ENCODE measurements at places on chromosomes 11 and 22.

DNA sequence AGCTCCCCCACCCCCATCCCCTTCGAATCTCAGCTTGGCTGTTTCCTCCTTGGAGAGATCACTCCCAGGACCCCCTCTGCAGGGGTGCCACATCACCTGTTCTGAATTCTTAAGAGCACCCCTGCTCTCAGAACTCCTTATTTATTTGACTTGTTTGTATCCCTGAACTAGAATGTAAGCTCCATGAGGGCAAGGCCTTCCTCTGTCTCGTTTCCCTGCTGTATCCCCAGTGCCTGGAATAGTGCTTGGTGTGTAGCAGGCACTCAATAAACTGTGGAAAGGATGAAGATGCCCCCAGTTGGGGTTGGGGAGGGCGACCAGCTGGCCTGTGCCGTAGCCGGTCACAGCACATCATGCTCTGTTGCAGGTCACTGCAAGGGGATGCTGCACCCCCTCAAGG lies 3.6 kb upstream of the MDK start:
- DNase-seq, result no peak

DNA sequence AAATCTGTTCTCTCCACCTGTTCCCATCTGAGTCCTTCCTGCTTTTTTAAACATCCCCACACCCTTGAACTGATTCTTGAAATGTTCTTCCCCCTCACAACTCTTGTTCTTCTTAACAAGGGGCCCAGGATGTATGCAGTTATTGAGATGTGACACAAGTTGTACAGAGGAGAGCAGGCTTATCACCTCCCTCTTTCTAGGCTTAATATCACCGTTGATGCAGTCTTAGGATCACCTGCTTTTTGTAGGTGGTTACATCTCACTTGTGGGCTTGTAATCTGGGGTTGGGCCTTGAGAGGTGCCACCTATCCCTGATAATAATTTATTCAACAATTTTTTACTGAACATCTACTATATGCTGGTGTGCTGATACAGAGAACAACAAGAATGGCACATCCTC lies 6.2 kb downstream of the CRYBB3 start:
- DNase-seq, result no peak

DNA sequence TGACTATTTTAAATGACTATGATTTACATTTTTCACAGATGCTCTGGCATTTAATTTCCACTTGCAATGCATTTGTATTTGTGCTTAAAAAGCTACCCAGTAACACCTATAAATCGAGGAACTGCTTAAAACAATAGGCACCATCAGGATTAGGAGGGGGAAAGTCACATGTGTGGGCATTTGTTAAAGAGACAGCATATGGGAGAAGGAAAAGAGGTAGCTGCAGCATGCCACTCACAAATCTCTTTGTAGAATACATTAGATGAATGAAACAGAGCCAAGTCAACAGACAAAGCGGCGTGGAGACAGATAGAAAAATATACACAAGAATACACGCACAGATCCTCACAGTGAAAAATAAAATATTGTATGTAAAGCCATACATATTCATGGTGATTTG lies 228.0 kb downstream of the CADM1 start:
- no peak for DNase-seq

- DNase-seq, result no peak
Observed at GRCh38 chr11:125286486-125286885, 121.9 kb downstream of the PKNOX2 start.

- DNase-seq, result no peak
Observed at GRCh38 chr11:93904716-93905115, 54.3 kb upstream of the VSTM5 start.

- DNase-seq, result no peak
Observed at GRCh38 chr11:69450064-69450856, 31.2 kb upstream of the LINC01488 start.

DNA sequence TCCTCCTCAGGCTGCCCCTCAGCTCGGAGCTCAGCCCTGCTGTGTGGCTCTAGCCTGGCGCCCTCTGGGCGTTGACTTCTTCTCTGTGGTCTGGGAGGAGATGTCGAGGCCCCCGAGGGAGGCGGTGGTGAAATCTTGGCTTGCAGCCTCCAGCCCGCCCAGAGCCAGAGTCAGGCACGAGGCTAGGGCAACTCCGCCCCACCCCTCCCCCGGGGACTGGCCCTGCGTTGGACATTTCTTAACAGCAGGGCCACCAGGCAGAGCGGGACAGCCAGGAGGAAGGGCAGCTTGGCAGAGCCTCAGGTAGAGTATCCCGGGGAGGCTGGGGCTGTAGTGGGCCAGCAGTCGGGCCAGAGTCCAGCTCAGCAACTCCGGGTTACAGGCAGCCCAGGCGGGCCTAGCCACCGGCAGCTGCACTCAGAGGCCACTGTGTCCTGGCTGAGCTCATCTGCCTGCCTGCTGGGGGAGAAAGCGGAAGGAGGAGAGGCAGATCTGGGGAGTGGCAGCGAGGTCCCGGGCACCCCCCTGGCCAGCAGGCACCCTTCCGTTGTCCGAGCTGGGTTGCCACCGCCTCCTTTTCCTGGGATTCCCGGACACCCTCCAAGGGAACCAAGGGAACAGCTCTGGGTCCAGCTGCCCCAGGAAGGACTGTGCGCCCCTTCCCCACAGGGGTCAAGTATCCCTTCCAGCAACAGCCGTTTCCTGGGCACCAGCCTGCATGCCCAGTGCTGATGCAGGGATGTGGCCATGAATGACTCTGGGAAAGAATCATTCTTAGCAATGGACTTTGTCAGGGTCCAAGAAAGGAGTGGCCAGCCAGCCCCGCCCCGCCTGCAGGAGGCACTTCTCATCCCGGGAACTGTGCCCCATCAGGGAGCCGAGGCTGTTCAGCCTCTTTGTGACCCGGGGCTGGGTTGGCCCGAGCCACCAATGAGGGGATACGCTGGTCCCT lies at the start of gene ALDH3B1:
Gene ALDH3B1, plus strand, starts transcription at position 238 of the 952 bp plus-strand sequence. CDS start 4,971 bp downstream, outside the sequence.
- peak; percentile 99 for DNase-seq

DNA sequence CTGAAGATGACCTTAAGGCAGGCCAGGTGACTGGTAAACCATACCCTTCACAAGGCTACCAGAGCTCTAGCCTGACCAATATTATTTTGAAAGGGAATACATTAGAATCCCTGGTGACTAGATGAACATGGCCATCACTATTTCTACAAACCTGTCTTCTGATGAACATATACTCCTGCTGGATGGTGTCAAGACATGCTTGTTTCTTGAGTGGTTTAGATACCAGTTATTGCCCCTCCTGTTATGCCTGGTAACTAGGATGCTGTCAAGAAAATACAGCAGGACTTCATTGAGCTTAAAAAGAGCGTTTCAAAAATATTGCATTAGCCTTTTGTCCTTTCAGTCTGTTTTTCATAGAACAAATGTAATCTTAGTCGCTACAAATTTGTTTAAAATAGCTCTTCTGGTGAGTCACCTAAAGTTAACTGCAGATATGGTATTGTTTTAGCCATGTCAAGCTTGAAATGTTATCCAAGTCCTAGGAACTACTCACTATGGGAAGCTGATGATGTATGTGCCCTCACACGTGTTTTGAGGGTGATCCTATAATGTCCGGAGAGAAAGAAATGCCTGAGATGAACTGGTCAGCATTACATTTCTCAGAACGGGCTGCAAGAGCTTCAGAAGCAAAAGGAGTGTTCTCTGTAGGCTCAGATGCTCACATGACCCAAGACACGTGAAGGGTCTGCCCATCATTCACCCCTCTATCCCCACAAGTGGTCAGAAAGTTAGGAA lies 20.6 kb downstream of the ADM start:
- DNase-seq, result no peak

DNA sequence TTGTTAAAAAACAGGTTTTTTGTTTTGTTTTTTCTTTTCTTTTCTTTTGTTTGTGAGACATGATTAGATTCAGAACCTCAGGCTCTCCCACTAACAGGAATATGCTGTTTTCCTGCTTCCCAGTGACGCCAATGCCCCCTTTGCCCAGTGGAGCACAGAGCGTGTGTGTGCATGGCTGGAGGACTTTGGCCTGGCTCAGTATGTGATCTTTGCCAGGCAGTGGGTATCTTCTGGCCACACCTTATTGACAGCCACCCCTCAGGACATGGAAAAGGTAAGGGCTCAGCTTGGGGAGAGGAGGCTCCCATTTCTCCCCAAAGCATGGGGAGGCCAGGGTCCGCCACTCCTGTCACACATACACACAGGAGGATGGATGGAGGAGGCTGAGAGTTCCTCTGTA lies 25.0 kb downstream of the CYB5R2 start:
- DNase-seq, result no peak

DNA sequence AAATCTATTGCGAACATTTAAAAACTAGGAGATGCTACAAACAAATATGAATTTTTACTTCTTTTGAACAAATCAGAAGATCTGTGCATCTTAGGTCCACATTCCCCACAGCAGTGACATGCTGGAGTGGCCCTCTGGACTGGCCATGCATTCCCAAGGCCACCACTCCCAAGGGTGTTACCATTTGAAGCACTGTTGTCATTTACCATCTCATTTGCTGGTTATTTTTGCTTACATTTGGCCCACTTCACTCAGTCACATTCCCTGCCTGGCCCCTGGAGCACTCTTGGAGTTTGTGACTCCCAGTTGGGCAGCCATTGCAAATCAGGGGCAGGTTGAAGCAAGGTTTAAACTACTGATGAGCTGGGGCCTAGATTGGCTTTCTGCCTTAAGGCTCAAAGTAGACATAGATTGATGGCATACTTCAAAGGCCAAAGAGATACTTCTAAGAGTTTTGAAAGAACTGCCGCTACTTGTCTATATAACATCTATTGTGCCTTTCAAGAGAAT lies 8.5 kb upstream of the ZNRF3 start:
- DNase-seq, result no peak

GRCh38 chr11:986270-986951 lies 50.1 kb downstream of the MUC6 start:
- no peak for DNase-seq

GRCh38 chr11:110131386-110132123 lies 38.4 kb downstream of the ZC3H12C start:
- DNase-seq, result no peak

DNA sequence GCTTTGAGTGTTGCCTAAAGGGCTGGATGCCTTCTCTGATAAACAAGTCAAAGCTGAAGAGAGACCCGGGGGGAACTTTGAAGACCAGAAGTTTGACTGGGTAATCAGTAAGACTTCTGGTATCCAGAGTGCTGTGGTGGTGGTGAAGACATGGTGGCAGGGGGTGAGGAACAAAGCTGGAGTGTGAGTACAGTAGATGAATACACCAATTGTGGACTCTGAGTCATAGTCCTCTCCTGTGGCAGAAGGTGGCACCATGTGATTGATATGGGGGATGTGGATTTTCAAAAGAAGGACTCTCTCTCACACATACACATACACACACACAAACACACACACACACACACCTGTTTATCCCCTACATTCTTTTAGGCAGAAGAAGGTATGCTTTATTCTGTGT lies 12.3 kb downstream of the MS4A6A start:
- no peak for DNase-seq

DNA sequence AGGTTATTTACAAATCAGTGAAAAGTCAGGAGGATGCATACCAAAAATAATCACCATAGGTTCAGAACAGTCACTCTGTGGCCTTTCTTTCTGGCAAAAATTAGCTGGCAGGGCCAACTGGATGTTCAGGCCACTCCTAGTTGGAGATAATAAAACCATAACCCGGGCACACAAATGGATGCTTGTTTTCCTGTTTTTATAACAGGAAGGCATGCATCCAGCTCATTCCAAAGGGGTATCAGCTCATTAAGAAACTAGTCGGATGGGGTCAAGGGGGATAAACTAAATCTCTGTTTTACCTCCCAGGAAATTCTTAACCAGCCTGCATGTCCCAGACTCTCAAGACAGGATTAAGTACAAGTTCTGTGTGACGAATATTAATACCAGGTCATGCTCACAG lies 81.0 kb downstream of the FBXO7 start:
- DNase-seq, result no peak

DNA sequence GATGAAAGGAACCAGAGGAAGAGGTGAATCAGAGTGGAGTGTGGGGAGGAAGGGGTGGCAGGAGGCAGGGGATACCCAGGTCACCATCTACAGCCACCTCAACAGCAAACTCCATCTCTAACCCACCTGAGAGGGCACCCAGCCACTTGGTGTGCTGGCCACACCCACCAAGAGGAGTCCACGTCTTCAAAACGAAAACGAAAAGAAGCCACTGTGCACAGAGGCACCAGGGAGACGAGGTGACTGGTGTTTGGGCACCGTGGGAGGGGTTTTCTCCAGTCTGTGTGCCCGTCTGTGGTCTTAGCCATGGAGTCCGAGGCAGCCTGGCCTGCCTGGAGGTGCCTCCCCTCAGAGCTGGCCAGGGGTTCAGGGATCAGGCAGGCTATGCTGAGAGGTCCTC lies 20.2 kb downstream of the PDGFB start:
- DNase-seq, result no peak

DNA sequence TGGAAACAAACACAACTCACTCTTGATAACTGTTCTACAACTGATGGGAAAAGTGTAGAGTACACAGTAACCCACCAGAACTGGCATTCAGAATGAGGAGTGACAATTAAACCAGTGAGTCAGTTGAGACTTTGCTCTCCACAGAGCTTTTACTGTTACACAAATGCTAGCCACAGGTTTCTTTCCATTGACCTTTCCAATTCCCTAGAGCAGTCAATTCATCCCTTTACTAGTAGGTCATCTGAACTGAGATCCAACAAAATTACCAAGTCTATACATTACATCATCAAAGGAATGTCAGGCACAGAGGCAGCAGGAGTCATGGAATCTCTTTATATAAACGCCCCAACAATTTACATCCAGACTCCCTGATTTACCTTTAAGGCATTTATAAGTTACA lies 65.9 kb downstream of the PHF21A start:
- no peak for DNase-seq

All from HL-60 (cell line).